ENCODE measurements at places on chromosomes 3 and 15.

- DNase-seq, result no peak
These were observed 111.9 kb downstream of the NR1I2 start for GRCh38 chr3:119893769-119894168.

GRCh38 chr3:123338620-123339061, 110.2 kb downstream of the ADCY5 start:
- DNase-seq, result no peak

DNA sequence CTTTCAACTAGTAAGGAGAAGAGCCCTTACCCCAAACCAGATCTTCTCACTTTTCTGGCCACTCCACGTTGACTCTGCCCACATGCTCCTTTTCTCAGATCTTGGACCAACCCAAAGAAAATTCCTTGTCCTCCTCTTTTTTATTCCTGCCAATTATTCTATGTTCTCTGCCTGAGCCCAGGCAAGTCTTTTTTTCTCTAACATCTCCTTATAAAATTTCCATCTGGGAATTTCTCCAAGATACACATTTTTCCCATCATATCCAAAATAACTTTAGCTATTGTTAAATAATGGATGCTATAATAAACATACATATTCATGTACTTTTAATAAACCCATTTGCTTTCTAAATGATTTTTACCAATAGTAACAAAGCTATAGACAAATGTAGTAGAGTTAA, 726.0 kb upstream of the ZNF385D start:
- DNase-seq, result no peak

DNA sequence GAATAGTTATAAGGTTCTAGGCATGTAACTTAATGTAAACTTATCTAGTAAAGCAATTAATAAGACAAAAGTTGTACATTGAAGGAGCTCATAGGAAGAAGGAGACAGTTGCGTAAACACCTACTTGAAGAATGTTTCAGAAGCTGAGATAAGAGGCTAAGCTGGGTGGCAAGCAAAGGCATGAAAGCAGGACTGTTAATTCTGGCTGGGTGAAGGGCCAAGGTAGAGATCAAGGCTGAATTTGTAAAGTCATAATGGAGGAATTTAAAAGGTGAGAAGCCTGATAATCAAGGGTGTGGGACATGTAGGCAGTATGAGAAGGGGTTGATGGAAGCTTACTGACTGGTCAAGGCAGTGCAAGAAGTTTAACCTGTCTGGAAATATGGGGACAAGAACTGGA, 80.4 kb upstream of the TGFBR2 start:
- no peak for DNase-seq

GRCh38 chr3:9787714-9788113, 4.6 kb downstream of the TADA3 start:
- DNase-seq, result no peak

GRCh38 chr15:89494941-89495637, 1.3 kb downstream of the RHCG start:
- DNase-seq, result no peak

DNA sequence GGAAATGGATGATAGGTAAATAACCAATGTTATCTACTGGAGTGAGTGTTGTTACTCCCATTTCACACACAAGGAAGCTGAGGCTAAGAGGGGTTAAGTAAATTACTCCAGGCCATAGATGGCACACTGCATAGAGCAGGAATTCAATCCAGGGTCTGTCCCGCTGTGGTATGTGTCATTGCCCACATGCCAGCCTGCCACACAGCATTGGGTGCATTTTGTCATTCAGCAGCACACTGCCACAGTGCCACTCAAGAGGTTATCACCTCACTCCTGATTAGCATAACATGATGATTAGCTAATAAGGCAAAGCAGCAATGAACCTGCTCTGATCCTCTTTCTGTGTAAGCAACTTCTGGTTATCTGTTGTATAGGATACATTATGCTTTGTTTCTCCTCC, 157.4 kb upstream of the CTNNB1 start:
- DNase-seq, result no peak

GRCh38 chr3:161156936-161157335, 51.8 kb upstream of the B3GALNT1 start:
- no peak for DNase-seq

DNA sequence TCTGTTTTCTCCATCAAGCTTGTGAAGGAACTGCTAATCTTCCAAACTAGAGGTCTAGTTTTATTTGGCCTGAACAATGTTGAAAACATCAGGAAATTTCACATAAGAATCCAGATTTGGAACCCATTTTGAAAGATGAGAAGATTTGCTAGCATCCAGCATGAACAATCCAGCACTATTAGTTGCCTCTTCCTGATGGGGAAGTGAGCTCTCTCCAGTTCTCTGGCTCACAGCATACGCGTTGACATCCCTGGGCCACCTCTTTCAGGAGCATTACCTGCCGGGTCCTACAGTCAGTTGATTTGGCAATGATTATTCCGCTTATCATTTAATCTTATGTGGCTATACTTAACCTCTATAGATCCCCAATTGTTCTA, 10.9 kb downstream of the GPR87 start:
- peak; percentile 11 for DNase-seq

DNA sequence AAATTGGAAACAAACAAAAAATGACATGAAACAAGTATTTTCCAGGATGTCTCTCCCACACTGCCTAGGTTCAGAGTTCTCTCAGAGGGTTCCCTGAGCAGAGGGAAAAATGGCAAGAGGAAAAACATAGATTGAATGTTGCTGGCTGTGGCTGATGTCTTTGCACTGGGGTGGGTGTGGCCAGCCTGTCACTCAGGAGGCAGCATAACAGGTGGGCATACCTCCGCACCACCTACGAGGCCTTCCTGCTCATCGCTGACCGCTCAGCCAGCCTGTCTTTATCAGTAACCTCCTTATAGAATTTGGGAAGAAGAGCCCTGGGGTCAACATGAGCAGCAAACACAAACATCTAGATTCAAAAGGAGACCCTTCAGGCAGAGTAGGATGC, 216.6 kb upstream of the UMPS start:
- no peak for DNase-seq

DNA sequence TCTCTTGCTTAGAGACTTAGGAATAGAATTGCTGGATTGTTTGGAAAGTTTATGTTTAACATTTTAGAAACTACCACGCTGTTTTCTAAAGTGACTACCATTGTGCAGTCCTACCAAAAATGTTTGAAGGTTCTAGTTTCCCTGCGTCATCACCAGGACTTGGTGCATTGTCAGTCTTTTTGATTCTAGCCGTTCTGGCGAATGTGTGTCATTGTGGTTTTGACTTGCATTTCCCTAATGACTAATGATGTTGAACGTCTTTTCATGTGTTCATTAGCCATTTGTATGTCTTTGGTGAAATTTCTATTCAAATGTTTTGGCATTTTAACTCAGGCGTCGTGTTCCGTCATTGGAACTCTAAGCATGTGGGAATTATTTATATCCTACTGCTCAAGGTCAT, 58.0 kb downstream of the CHD2 start:
- DNase-seq, result no peak

DNA sequence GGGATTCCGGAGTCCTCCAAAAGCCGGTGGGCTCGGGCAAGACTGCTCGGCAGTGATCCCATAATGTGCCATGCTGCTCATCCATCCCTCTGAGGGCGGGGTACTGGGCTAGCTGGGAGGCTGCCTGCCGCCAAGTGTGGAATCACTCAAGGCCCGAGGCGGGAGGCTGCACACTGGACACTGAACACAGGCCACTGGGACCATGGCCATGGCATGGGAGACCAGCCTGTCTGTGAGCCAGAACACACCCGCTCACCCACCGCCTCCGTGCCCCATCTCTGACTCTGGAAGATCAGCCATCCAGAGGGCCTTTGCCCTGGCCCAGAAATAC, 1.4 kb downstream of the C3orf22 start:
- DNase-seq, result no peak

GRCh38 chr3:60803216-60804173, 447.8 kb downstream of the FHIT start:
- no peak for DNase-seq

DNA sequence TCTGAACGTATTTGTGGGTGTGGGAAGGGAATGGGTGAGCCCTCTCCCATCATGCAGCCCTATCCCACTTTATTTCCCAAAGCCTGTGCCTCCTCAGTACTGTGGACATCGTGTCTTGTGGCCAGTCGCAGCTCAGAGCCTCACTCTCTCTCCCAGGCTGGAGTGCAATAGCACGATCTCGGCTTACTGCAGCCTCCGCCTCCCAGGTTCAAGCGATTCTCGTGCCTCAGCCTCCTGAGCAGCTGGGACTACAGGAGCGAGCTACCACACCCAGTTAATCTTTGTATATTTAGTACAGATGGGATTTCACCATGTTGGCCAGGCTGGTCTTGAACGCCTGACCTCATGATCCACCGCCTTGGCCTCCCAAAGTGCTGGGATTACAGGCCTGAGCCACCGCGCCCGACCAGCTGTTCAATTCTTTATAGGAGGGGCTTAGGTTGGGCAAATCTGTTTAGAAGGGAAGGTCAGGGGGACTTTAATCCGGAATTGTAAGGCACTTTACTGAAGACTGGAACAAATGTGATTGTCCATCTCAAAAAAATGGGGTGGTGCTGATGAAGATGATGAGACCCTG, 42.7 kb upstream of the BDH1 start:
- DNase-seq, result no peak

DNA sequence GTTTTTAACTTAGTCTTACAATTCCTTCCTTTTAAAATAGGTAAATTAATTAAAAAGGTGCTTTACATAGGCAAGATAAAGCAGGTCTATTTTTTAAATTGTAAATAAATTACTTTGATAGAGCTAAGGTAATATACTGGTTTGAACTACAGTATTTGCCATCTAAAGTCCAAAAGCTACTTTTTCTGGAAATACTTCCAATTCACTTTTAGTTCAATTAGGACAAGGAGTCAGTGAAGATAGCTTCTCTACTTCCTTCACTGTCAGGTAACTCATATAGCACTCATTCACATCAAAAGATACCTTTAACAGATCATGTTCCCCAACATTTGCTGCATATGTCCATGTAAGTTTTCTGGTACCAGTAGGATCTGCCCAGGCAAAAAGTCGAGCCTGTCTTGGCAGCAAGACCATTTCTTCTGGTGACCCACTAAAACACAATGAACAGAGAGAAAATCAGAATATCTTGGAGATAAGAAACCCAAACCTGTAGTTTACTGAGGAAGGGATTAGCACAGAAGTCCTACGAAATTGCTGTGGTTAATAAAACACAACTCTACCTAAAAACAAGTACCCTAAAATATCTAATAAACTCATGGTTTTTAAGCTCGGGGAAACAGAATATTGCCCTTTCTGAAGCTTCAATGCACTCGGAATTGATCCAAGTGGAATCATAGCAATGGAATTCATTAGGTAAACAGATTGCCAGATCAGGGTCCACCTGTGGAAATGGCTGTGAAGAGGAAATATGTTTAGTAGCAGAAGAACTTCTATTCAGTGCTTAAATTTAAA, 153.1 kb downstream of the VPS13C start:
- DNase-seq, result no peak

DNA sequence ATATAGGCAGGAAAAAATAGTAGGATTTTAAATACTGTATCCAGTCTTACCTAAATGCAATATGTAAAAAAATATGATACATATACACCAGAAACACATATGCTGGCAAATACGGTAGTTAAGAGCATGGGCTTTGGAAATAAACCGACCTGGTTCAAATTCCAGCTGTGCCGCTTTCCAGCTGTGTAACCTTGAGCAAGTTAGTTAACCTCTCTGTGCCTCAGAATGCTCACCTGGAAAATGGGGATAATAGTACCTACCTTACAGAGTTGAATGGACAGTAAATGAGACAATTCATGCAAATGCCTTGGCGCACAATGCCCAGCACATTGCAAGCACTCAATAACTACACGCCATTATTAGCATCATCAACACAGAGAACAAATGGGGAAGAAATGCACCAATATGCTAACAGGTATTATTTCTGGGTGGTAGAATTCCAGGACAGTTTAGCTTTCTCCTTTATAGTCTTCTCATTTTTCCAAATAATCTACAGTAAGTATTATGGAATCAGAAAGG, 50.6 kb downstream of the SUMF1 start:
- DNase-seq, result no peak

- DNase-seq, result no peak
These were observed 45.8 kb upstream of the PPP4R2 start for GRCh38 chr3:72950801-72951200.

DNA sequence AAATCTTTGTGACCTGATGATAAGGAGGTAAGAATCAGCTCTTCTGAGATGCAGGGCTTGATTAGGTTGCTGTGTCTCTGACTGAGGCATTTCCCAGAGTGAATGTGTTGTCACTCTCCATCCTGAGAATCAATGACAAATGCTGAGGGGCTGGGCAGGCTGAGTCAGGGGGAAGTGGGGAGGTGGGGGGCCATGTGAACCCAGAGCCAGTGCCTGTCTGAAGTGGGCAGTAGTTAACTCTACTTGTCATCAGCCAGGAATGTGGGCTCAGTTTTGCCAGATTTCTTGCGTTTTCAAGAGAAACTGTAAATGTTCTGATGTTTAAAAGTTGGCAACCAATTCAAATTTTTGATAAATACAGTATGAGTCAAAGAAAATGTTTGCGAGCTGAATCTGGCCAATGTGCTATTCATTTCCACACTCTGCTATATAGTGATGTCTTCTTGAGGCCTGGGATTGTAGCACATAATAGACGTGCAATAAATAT, 3.1 kb upstream of the BNC1 start:
- peak; percentile 87 for DNase-seq

DNA sequence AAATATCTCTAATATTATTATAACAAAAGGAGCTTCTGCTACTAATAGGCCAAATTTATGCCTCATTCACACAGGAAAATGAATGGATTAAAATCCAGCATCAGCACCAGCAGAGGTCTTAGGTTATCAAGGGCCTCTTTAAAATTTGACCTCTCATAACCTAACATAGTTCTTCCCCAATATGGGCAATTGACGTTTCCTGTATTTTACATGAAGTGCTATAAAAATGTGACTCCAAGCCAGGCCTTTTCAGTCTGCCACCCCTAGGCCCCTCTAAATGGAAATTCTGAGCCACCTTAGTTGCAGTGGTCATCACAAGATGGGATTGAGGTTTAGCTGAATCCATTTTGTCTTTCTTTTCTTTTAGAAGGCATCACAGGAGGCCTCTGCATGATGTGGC, 70.1 kb downstream of the CASR start:
- no peak for DNase-seq

GRCh38 chr3:197775317-197775716, 15.7 kb upstream of the LRCH3 start:
- no peak for DNase-seq
